ENCODE measurements at places on chromosomes 6 and 20.
A peak's percentile ranks its signal among the peaks of the same experiment; 100 is the strongest.

GRCh38 chr6:10419749-10420545, 5.1 kb upstream of the TFAP2A start:
- DNase-seq, result no peak
- H3K4me3 ChIP-seq, result peak overlapping the region; percentile 33
- H3K36me3 ChIP-seq, result no peaks in the 10 kb centered on the region
- peaks cover 100% of the 10 kb centered on the region for H3K27me3 ChIP-seq

GRCh38 chr6:35432291-35432690, 19.8 kb upstream of the FANCE start:
- no peak overlapping the region for H3K4me3 ChIP-seq
- no peaks in the 10 kb centered on the region for H3K27me3 ChIP-seq

- H3K4me1 ChIP-seq, result peaks cover 35% of the 10 kb centered on the region
- peaks cover 100% of the 10 kb centered on the region for H3K27me3 ChIP-seq
- DNase-seq, result peak; percentile 90
- H3K36me3 ChIP-seq, result no peaks in the 10 kb centered on the region
- peak within 1 kb of the TSS; percentile 46 for H3K4me3 ChIP-seq
These were observed at the start of gene INSM1 for GRCh38 chr20:20367575-20368417. INSM1 (plus strand) TSS chr20:20368104; CDS start chr20:20368268, 164 bp downstream.

DNA sequence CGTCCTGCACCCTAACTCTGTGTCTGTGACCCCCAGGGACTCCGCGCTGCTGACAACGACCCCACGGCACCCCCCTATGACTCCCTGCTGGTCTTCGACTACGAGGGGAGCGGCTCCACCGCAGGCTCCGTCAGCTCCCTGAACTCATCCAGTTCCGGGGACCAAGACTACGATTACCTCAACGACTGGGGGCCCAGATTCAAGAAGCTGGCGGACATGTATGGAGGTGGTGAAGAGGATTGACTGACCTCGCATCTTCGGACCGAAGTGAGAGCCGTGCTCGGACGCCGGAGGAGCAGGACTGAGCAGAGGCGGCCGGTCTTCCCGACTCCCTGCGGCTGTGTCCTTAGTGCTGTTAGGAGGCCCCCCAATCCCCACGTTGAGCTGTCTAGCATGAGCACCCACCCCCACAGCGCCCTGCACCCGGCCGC, 129.0 kb downstream of the TAF4 start:
- no peak overlapping the region for H3K27ac ChIP-seq
- DNase-seq, result no peak
- no peak overlapping the region for H3K4me3 ChIP-seq
- no peaks in the 10 kb centered on the region for H3K27me3 ChIP-seq
- H3K4me1 ChIP-seq, result peaks cover 10% of the 10 kb centered on the region

DNA sequence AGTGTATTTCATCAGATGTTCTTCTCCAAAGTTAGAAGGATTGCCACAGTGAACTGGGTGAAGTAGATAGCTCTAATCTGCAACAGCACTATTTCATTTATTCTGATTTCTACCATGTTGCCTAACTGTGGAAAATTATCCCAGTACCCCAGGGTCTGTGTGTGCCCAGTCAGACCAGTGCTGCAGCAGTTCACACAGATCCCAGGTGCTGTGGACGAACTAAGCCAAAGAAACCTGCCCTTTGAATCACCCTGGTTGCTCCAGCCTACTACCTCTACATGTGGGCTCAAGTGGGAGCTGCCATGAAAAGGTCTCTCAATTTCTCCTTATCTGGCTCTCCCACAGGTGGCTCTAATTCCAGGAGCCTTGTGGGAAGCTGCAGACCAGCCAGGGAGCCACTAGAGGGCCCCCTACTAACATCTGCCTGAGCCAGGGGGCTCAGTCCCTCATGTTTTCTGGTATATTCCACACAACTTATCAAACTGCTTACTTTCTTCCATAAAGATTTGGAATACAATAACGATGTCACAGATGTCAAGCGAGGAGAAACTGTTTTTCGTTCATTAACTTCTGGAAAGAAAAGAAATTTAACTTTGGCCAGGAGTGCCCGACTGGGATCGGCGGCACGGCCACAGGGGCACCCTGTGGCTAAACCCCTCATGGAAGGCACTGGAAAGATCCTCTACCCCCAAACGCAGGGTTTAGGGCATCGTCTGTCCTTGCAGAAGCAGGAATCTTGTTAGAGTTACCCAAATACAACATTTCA, 31.6 kb upstream of the LY86 start:
- DNase-seq, result peak; percentile 72
- no peak overlapping the region for H3K4me3 ChIP-seq
- no peaks in the 10 kb centered on the region for H3K4me1 ChIP-seq
- no peak overlapping the region for H3K27ac ChIP-seq
- H3K36me3 ChIP-seq, result no peaks in the 10 kb centered on the region
